Kidney tubule cell (primary cell): ENCODE measurements at places on chromosomes 3 and 15.

- no peak for DNase-seq
Measured at GRCh38 chr3:195762611-195763010, 41.8 kb downstream of the MUC20 start.

- DNase-seq, result no peak
Measured at GRCh38 chr3:41169023-41169422, 30.3 kb upstream of the CTNNB1 start.

DNA sequence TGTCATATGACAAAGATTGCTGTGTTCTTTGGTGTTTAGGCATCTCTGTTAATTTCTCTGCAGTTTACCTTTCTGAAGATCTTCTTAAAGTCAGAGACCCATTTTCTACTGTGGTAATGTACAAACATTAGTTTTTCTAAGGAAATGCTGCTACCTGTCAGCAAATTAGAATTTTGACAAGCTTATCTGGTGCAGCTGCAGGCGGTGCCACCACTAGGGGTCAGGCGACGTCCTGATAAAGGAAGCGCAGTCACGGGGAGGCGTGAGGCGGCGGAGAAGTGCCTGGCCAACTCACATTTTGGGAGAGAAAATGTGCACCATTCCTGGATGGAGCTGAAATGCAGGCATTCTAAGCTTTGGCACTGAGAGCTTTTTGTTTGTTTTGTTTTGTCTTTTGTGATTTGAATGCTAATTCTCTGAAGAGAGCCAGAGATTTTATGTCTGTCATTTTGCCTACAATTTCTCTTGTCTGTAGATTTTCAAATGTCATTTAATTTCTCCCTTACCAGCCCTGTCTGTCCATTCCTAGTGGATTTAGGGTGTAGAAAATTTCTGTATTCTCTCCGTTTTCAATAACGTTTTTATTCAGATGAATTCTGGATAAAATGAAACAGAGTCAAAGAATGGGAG, 24.9 kb upstream of the SIAH2 start:
- peak; percentile 73 for DNase-seq

DNA sequence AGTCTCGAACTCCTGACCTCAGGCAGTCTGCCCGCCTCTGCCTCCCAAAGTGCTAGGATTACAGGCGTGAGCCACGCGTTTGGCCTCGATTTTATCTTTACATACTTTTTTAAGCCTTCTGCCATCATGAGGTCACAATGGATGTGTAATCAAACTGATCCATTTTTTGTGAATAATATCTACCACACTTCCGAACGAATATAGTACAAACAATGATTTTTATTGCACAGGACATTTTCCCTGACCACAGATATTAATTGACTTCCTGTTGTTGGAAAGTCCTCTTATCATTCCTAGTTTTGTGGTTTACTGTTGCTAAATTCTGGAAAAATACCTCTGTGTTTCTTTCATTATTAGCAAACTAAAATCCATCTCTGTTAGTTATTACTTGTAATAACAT, 68.9 kb downstream of the MINDY2 start:
- no peak for DNase-seq

DNA sequence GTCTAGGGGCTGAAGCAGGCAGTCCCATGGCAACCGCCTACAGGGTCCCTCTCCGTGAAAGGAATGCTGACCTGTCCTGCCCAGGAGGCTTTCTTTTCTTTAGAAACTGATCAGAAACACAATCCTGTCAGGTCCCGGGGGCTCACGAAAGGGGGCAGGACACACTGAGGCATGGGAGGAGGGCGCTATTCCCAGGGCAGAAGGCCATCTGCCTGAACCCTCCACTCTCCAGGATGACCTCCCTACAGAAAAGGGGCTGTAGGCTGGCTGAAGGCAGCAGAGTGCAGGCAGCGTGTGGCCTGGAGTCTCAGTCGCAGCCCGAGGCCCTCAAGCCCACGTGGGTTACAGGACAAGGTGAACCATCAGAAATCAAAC, 18.4 kb upstream of the LRRK1 start:
- no peak for DNase-seq

- no peak for DNase-seq
Measured at GRCh38 chr3:77404871-77405270, 365.0 kb downstream of the ROBO2 start.

DNA sequence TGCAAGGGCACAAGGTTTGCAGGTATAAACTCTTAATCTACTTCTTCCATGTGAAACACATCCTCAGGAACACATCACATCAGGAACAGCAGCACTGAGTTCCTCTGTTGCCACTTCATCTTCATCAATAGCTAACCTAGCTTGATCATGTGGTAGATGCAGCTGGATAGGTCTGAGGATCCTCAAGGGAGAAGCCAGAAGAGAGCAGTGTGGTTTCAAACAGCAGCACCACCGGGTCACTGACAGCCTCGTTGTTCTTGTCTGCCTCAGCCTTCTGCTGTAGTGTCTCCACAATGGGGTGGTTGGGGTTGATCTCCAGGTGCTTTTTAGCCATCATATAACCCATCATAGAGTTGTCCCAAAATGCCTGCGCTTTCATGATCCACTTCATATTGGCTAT, 58.8 kb downstream of the ADAM10 start:
- no peak for DNase-seq

- DNase-seq, result peak; percentile 82
Measured at GRCh38 chr3:105944721-105945120, 75.9 kb upstream of the CBLB start.
